ENCODE measurements at places on chromosomes 4 and X.

- DNase-seq = no peak
Measured at GRCh38 chr4:123361195-123361861, 35.3 kb upstream of the SPRY1 start.

DNA sequence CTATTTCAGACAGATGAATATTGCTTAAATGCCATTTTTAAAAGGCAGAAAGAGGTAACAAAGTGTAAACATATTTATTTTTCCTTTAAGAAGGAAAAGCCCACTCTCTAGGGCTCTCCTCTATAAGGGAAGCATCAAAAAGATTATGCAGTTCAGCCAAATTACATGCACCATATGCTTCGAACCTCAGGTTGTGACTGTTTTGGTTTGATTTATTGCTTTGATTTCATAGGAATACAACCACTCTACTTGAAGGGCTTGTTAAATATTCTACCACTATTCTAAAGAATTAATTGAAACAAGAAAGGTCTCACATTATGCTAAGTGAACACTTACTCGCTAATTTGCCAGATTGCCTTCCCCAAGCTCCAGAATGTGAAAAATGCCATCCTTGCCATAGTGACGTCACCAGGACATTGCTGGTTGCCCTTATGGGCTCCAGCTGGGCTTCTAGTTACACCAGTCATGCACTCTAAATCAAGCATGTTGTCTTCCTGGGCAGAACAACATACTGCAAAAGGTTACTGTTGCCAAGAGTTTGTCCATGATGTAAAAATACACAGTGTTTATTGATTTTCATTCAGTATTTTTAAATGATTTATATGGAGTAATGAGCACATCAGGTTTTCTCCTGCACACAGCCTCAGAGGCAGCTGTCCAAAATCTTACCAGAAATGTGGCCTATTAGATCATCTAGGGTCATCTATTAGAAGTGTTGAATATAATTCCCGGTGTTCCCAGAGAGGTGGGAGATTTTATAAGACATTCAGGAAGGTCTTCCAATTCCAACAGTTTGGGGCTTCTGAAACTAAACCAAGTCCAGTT is 164.4 kb upstream of the RAPGEF2 start:
- no peak for DNase-seq

- DNase-seq = no peak
Measured at GRCh38 chr4:168321006-168321405, 2.5 kb upstream of the DDX60 start.

- no peak for DNase-seq
Measured at GRCh38 chrX:17984415-17984814, 123.3 kb upstream of the RAI2 start.

- DNase-seq = no peak
Measured at GRCh38 chr4:15270201-15270600, 157.6 kb upstream of the C1QTNF7 start.

DNA sequence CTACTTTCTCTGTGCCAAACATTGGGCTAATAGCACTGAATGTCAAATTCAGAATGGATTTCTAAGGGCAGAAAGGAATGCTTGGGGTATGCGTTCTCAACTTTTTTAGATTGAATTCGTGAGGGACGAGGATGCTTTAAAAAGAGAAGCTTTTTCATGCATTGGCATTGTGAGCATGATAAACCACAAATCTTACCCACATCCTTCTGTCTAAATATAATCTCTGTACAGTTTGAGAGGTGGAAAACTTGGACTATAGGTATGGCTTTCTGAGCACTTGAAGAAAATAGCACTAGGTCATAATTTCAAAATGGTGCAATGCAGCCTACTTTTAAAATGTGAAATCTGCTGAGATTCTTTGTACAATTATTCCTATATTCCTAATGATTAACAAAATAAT is 71.4 kb upstream of the HHIP start:
- no peak for DNase-seq

DNA sequence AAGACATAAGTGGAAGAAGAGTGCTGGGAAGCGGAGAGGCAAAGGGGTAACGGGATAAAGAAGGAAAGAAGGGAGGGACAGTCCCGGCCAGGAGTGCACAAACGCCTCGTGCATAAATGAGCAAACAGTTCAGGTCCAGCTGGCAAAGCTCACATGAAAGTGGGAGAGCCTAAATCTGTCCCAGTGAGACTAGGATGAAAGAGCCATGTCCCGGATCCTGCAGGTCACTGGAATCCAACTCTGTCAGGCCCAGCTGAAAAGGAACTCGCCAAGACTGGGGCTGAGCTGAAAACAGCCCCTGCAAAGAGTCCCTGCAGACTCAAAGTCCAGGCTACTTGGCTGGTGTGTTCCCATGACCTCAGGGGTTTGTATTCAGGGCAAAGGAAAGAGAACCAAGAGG is 38.0 kb upstream of the CRMP1 start:
- no peak for DNase-seq

GRCh38 chr4:77820649-77821561 is 1.7 kb upstream of the CNOT6L start:
- peak; percentile 28 for DNase-seq

DNA sequence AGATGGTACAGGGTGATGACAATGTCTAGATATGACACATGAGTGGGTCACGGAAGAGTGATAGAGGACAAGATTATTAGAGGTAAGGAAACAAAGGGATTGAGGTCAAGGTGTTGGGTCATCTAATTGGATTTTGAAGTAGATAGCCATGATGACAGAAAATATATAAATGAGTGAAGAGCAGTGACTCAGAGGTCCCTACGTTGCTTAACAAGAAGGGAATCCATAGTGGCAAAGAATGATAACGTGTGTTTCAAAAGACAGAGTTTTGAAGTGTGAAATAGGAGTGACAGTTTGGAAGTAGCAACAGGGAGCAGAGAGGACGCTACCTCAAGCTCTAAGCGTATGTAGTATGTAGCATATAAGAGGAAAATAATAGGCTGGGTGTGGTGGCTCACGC is 22.2 kb upstream of the CAMK2D start:
- no peak for DNase-seq

DNA sequence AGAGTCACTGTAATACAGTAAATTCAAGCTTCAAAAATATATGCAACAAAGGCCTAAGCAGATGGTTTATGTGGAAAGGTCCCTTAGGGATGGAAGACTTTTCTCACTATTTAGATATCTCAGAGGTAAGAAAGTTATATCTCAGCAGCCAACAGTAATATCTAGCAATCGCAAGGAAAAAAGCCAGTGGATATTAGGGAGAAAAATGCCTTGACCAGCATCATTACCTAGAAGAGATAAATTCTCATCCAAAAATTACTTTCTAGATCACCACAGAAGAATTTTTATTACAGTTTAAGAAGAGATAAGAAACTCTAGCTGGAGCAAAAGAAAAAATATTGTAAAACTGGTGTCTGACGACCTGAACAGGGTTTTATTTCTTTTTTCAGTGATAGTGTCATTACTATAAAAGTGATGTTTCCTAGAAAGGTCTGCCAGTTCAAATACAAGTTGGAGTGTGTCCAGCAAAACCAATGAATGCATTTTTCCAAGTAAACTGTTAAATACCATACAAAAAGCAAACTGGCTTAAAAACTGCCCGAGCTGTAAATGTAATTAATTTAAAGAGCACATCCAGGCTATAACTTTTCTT is 100.0 kb downstream of the ATP11C start:
- DNase-seq = no peak

GRCh38 chrX:19332983-19333382 is 10.7 kb upstream of the PDHA1 start:
- DNase-seq = no peak

DNA sequence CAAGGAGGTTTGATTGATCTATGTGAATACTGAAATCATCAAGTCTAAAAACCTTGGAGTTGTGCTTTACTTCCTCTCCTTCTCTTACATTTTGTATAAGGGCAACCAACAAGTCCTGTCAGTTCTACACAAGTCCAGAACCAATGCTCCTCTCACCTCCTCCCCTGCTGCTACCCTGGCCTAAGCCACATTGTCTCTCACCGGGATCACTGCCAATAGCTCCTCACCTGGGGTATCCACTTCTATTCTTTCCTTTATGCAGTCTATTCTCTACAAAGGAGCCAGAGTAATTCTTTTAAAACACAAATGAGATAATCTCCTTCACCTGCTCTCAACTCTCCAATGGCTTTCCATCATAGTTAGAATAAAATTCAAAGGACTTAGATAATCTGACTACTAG is 13.3 kb upstream of the ARHGEF6 start:
- no peak for DNase-seq

GRCh38 chr4:94726524-94727123 is 31.1 kb upstream of the BMPR1B start:
- no peak for DNase-seq
